GM23338 (cell line): ENCODE measurements at places on chromosomes 5 and 9.

- DNase-seq, result peak; percentile 74
These were observed 42.9 kb upstream of the AFAP1L1 start for GRCh38 chr5:149228618-149229297.

- peak; percentile 78 for DNase-seq
These were observed 11.5 kb upstream of the C5orf58 start for GRCh38 chr5:170221327-170221741.

GRCh38 chr5:67561151-67561932, 364.7 kb upstream of the CD180 start:
- DNase-seq, result no peak

- no peak for DNase-seq
These were observed 21.7 kb downstream of the DNM1 start for GRCh38 chr9:128224877-128225276.

GRCh38 chr5:124963236-124963919, 216.9 kb upstream of the ZNF608 start:
- DNase-seq, result peak; percentile 56

- DNase-seq, result peak; percentile 60
These were observed 1059.1 kb upstream of the DMAC1 start for GRCh38 chr9:8858596-8859161.

GRCh38 chr5:58268268-58268667, 191.6 kb downstream of the PLK2 start:
- no peak for DNase-seq

DNA sequence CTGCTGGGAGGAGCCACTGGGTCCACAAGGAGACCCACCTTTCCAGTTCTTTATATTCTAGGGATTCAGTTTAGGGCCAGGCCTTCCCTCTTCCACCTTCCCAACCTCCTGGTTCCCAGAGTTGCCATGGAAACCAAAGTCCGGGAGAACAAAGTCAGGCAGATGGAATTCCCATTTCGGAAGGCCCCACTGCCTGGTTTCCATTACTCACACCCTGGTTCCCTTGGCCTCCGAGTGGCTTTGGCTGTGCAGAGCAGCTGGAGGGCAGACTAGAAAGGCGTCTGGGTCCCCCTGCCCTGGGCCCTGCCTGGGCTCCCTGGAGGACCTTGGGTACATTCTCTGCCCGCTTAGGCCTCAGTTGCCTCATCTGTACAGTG, 136.1 kb downstream of the RGS3 start:
- DNase-seq, result peak; percentile 68

DNA sequence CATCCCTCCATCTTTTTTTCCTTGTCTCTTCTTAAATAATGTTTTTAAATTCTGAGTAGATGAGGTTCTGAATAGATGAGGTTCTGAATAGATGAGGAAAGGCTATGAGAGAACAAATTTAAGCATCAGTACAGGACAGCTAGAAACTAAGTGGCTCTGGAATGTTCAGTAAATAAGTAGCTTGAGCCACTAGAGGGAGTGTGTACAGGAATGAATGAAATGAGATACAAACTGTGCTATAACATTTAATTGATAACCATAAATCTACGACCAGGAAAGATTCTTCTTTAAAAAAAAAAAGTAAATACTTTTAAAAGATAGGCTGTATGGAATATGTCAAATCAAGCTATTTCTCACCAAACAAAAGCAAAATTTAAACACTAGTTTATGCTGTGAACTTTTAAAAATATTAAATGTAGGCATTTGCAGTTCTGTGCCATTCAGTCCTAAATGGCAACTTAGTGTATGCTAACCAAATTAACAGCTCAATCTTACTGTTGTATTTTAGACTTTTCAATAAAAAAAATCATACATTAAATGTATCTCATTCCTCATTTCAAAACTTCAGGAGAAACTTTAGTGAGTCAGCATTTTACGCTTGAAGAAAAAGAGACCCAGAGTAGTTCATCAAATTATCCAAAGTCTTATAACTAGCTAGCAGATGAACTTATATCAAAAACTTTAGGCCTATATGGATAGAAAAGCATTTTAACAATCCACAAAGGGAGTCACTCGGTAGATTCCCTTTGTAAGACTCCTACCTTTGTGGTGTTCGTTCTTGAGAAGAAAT, 70.4 kb upstream of the SNX2 start:
- DNase-seq, result peak; percentile 78

DNA sequence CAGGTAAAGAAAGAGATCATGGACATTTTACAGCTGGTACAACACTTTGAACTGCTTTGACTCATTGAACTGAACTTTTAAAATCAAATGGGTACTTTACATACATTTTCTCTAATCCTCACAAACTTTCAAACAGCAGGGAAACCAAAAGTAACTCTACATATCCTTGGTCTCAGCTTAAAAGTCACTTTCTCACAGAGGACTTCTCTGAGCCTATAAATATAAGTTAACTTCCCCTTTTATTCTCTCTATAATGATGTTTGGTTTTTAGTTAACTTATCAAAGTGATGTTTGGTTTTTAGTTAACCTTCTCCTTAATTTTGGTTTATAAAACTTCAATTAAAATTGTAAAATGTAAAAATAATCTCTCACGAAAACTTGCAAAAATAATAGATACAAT, 209.8 kb downstream of the MCTP1 start:
- DNase-seq, result no peak

DNA sequence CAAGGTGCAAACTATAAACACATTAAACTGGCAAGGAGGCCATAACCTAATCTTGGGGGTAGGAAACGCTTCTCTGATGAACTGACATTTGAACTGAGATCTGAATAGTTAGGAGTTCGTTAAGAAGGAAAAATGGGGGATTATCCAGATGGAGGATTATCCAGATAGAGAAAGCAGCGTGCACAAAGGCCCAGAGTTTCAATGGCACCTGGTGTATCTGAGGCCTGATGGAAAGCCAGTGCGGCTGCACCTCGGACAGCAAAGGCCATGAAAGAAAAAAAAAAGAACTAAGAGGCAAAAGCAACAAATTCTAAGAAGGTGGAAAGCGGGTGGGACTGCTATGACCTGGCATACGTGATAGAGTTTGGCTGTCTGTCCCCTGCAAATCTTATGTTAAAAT, 13.0 kb upstream of the CTNNAL1 start:
- DNase-seq, result no peak

DNA sequence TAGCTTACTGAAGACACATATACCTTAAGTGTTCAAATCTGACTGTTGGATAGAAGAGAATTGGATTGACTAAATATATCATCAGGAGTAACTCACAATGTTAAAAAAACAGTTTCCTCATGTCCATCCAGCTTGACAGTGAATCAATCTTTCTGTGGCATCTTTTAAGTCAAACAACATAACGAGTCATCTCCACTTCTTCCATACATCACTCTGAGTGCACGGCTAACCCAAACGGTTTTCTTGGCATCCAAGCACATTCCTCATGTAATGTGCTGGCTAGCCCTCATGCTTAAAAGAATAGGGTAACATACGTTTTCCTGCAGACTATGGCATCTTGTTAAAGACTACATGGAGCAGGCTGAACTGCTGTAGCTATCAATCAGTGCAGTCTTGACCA, 291.5 kb upstream of the TRPC7 start:
- no peak for DNase-seq

DNA sequence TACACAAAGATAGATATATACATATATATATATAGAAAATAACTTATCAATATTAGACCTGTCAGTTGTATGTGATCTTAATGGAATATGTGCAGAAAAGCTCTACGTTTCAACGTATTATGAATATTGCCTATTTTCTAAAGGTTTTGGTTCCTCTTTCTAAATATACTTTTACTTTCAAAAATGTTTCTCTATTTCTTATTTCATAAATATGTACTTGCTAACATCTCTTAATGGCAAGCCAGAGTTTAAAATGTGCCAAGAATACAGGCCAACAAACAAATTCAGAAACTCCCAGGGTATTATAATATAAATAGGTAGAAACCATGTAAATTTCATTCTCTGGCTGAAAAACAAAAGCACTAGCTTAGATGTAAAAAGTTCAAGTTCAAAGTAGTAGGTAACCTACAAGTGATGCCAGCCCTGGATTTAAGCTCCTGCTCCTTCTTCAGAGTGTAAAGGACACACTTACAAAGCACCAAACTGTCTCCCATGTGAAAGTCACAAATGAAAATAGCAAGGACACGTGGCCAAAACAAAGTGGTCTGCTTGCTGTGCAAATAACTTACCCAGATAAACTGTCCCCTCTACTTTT, 685.1 kb upstream of the DMAC1 start:
- DNase-seq, result no peak

- no peak for DNase-seq
These were observed 43.8 kb upstream of the GFPT2 start for GRCh38 chr5:180396926-180397325.

- DNase-seq, result no peak
These were observed 6.1 kb upstream of the CTNNAL1 start for GRCh38 chr9:109019420-109019819.

DNA sequence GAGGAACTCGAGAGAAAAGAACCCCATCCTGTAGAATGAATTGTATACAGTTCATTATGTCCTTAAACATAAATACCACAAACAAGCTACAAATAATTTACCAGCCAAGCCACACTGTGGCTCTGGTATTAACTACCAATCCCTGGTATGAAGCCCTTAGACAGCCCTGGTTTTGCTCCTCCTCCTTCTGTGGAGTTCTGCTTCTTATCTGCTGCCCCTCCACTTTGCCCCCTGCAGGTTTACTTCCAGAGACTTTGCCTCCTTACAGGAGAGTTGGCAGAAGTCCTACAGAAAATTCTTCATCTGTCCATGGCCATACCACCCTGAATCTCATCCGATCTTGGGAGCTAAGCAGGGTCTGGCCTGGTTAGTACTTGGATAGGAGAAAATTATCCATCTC, 219.8 kb downstream of the ACTL7B start:
- DNase-seq, result peak; percentile 52

DNA sequence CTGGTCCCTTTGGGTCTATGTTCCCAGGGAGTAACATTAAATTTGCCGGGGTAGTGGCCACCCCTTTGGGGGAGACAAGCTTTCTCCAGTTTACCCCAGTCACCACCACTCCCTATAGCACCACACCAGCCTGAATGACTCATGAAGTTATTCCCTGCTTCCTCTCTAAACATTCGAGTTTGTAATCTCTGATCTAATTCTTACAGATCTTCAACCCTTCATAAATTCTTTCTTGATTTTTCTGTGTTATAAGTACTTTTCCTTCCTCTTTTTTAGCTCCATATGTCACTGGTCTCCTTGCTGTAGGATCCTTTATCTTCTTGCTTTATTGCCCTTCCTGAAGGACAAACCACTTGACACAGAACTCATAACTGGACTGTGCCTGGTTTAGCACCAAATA, 55.6 kb downstream of the GNA14 start:
- DNase-seq, result no peak

DNA sequence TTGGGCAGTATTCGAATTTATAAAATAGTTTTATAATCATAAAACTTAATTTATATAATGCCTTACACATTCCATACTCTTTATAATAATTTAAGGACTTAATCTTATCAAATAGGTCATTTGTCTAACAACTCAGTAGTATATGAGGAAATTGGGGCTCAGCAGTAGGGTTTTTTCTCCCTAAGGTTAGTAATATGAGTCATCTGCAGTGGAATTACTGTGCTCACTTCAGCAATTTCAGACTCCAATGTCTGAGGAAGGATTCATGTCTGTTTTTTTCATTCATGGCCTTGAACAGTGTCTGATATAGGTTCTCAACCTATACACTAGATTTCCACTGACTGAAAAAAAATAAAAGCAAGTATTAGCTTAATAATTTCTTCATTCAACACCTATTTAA, 7.4 kb downstream of the DMRTA1 start:
- no peak for DNase-seq
